ENCODE measurements at places on chromosomes 4 and X.
A peak's percentile ranks its signal among the peaks of the same experiment; 100 is the strongest.

GRCh38 chr4:11973270-11973669, 544.6 kb upstream of the HS3ST1 start:
- no peak for DNase-seq

DNA sequence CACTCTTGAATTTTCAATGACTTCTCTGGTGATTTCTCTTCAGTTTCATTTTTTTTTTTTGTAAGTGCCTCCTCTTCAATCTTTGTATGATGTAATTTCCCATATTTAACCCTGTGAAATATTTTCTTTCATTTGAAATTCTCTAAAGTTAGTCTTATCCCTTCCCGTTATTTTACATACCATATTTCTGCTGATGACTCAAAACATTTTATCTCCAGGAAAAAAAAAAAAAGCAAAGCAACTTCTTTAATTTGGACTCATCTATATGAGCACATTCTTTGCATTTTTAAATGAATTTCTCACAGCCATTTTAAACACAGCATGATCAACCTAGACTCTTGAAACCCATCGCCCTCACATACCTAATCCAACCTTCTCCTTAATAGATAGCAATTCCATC, 1831.4 kb downstream of the ARAP2 start:
- no peak for DNase-seq

DNA sequence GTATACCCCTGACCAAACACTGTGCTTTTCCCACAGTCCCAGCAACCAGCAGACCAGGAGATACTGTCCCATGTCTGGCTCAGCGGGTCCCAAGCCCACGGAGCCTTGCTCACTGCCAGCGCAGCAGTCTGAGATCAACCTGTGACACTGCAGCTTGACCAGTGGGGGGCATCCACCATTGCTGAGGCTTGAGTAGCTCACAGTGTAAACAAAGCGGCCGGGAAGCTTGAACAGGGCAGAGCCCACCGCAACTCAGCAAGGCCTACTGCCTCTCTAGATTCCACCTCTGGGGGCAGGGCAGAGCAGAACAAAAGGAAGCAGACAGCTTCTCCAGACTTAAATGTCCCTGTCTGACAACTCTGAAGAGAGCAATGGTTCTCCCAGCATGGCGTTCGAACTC, 58.1 kb downstream of the SLC10A6 start:
- DNase-seq, result peak; percentile 8

DNA sequence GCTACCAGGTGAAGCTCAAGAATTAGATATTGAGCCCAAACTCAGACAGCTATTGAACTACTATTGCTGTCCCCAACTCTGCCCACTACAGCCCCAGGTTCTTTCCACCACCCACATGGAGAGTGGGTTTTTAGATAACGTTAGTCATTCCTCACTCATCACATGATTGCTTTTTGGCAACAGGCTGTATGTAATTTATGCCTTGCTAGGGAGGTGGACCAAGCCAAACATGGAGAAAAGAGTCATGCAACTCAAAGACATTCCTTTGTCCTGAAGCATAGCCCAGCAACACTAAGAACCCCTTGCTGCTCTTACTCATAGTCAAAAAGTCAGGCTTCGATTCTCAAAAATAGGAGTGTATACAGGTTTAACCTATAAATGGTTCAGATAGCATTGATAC, 275.9 kb upstream of the VCX3A start:
- DNase-seq, result no peak

DNA sequence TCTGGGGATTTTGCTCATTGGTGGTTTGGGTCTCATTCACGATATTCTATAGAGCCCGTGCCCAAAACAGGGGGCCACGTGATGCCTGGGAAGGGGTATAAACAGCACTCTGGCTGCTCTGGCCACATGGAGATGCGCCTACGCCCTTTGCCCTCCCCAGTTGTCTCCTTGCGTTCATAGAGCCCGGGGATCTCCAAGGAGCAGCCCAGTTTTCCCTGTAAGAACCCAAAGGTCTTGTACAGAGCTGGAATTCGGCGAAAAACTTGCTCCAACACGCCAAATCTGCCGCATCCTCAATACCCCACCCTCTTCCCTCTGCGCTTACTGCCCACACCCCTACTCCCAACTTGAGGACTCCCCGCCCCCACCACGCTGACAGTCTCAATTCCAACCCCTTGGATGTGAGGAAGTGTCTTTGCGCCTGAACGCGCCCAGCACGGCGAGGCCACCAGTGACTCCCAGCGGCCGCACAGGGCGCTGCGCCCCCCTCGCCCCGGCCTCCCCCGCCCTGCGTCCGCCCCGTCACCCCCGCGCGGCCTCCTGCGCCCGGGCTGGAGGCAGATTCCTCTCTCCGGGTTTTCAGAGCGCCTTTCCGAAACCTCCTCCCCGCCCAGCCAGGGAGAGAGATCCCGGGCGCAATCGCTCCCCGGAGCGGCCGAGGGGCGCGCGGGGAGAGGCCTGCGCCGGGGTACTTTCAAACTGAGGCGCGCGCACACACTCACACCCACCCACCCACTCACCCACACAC, at the start of gene NHS:
Gene NHS (plus strand): TSS at position 582 of the 748 bp plus-strand sequence. CDS start 558 bp downstream, outside the sequence.
- DNase-seq, result peak; percentile 30

DNA sequence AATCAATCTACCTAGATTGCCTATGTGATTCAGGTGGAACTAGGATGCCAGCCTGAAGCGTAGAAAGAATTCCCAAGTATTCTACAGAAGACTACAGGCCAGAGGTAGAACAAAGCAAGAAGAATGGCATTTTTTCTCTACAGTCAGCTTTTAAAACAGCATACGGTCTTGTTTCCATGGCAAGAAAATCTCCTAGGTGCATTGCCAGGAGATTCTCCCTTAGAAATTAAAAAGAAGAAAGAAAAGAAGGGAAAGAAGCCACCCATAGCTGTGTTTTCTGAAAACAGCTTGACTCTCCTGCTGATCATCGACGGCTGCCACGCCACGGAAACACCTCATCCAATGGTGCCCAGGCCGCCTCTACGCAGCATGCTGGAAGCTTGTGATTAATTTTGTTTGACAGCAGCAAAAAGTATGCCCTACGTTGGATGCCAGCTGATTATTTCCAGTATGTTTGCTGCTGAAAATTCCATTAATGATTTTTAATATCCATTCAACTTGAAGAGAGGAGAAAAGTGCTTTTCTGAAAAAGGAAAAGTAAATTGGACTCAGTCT, 24.1 kb downstream of the ANK2 start:
- DNase-seq, result no peak

GRCh38 chr4:5845035-5845905, 47.6 kb downstream of the CRMP1 start:
- no peak for DNase-seq

DNA sequence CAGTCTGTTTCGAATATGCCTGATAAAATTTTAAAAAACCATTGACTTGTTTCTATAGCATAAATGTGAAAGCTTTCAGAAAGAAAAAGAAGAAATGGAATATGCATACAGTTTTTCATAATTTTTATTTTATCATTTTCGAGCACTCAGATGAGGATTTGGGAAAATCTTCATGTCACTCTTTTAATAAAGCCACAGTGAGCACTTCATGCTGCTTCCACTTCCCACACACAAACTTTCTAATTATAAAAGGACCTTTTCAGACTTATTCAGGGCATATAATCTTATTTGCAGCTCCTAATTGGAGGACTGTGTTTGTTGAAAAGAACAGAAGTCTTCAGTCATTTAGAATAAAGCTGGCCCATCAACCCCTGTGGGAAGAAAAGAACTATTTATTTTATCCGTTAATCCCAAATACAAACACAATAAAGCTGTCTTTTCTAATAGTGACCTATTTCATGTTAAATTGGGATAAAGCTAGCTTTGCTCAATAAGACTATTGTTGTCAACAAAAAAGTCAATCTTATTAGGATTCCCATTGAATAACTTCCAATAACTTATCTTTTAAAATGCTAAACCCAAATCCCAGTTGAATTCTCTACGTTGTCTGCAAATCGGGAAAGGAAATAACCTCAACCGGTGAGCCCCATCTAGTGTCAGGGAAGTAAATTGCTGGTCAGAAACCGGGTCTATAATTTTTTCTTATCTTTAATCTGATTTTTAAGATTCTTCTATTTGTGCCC, 211.5 kb downstream of the PDGFRA start:
- DNase-seq, result peak; percentile 19

GRCh38 chr4:3527101-3527913, 4.9 kb downstream of the LRPAP1 start:
- DNase-seq, result no peak

DNA sequence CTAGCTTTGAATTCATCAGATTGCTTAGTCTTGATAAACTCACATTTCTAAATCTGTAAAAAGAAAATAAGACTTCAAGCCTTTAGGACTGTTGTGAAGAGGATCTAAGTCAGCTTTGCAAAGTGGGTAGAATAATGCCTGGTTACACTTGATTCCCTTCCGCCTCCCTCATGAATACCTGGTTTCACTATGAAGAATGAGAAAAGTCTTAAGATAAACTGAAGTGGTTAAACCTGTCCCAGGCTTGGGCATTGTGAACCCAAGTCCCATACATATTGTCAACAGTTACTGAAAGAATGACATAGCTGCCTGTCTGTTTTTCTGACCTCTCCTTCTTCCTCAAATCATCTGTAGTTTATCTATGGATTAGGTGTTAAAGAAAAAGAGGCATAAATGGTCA, 16.7 kb upstream of the GBA3 start:
- no peak for DNase-seq

DNA sequence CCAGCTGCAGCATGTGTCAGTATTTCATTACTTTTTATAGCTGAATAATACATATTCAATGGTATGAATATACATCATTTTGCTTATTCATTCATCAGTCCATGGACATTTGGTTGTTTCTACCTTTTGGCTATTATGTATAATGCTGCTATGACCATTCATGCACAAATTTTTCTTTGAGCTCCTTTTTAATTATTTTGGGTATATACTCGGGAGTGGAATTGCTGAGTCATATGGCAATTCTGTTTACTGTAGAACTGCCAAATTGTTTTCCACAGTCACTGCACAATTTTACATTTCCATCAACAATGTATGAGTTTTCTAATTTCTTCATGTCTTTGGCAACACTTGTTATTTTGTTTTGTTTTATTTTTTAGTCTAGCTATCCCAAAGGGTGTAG, 405.9 kb upstream of the PITX2 start:
- no peak for DNase-seq

- no peak for DNase-seq
Observed at GRCh38 chr4:147361726-147362125, 119.2 kb upstream of the EDNRA start.

DNA sequence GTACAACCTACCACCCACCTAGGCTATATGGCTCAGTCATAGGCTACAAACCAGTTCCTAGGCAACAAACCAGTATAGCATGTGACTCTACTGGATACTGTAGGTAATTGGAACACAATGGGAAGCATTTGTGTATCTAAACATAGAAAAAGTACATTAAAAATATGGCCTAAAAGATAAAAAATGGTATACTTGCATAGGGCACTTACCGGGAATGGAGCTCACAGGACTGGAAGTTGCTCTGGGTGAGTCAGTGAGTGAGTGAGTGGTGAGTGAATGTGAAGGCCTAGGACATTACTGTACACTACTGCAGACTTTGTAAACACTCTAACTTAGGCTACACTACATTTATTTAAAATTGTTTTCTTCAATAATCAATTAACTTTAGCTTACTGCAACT, 139.2 kb upstream of the RBPJ start:
- no peak for DNase-seq

- DNase-seq, result no peak
Observed at GRCh38 chrX:68978255-68978654, 149.4 kb downstream of the EFNB1 start.

GRCh38 chr4:153223930-153224329, 19.7 kb downstream of the TRIM2 start:
- DNase-seq, result no peak

DNA sequence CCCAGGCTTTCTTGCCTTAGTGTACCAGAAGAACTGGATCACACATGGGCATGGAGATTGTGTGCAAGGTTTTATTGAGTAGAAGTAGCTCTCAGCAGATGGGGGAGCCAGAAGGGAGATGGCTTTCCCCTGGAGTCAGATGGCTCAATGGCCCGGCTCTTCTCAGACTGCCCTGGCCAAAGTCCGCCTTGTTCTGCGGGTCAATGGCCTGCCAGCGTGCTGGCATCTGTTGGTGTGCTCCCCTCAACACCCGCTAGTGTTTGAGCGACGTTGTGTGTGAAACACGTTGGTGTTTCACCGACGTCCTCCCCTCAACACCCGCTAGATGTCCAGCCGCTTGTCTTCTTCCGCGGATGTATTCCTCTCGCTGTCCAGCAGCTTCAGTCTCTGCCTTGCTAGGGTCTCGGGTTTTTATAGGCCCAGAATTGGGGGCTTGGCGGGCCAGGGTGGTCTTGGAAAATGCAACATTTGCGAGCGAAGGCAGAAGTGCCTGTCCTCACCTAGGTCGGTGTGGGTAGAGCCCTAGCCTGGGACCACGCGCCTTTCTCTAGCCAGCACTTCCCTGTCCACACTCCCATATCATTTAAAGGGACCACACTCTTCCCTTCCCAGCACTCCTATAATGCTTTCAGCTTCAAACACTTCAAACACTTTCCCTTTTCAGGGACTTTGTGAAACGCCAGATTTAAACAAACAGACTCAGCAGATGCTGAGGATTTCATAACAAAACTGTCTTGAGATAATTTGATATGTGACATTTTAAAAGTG, 21.1 kb upstream of the PRKG2 start:
- DNase-seq, result no peak

DNA sequence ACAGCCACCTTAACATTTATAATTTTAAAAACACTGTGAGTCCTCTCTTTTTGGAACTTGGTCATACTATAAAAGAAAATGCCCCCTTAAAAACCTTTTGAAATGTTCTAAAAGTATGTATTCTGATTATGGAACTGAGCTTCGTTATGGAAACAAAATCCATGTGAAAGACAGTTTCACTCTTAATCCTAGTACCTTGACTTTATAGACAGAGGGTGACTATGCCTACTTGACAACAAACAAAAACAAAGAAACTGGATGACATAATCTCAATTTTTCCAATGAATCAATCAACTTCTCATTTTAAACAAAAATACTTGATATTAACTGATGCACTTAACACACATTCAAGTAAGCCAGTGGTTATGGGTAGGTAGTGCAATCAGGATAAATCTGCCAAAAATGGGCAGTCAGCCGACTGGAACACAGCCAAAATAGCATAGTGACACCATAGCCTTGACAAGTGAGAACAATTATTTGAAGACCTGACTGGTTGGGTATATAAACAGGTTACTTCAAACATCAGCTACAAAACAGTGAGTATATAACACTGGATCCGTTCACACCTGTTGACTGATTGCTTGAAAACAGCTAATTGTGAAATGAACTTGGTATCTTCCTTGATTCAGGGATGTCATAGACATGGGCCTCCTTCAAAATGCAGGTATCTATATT, 265.5 kb downstream of the PPP3CA start:
- no peak for DNase-seq

DNA sequence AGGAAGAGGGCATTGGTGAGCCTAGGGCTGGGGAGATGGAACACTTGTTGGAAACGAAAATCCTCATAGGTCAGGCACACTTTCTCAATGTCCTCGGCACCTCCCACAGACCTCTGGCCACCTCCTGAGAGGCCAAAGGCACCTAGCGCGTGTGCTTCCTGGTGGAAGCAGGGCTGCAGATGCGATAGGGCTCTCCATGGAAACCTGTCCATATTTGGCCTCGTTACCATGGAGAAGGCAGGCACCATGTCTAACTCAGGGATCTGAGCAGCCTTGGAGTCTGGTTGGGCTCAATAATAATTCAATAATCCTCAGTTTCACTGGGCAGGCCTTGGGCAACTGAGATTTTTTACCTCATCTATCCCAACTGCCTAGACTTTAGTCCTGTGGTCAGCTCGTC, 58.3 kb downstream of the RAI2 start:
- no peak for DNase-seq

Data from K562 (cell line).